ENCODE measurements at places on chromosomes 7 and 10.

DNA sequence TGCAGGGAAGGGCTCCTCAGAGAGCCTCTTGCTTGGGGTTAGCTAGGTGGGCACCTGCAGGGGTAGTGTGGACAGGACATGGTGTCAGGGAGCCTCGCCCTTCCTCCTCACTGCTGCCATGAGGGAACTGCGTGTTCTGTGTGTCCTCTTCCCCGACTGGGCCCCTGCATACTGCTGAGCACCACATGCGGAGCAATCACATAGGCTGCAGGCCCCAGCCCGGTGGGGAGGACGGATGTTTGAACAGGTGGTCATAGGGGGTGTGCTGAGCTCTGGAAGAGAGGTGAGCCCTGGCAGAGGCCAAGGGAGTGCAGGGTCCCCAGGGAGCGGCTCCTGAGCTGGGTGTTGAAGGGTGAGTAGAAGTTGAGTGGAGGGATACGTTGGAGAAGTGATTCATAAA lies 48.3 kb upstream of the ZMIZ2 start:
- DNase-seq = no peak

DNA sequence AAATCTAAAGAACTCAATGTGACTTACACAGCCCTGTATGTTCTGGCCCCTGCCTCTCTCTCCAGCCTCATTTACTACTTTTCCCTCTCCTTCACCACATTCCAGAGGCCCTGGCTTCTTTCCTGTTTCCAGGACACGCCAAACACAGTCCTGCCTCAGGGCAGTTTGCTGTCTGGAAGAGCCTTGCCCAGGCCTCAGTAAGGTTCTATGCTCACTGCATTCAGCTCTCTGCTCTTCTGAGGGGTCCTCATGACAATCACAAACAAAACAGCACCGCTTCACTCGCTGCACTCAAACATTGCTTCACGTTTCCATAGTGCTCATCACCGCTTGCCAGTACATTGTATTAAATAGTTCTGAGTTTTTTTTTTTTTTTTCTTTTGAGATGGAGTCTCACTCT lies 35.1 kb upstream of the GARS1 start:
- DNase-seq = peak; percentile 89

DNA sequence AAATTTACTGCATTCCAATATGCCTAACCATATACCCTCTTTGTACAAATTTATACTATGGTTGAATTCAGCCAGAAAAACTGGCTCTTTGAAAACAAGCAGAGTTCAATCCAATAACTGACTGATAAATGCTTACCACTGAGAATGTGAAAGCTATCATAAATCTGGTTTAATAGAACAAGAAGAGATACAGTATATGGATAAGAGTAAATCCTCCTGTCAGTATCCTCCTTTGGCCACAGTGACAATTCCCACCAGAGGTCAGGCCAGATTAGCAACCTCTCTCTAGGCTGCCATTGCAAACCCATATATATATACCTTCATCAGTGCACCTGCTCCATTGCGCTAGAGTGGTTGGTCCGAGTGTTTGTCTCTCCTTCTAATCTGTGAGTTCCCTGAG lies 647.2 kb downstream of the GRM8 start:
- DNase-seq = no peak

DNA sequence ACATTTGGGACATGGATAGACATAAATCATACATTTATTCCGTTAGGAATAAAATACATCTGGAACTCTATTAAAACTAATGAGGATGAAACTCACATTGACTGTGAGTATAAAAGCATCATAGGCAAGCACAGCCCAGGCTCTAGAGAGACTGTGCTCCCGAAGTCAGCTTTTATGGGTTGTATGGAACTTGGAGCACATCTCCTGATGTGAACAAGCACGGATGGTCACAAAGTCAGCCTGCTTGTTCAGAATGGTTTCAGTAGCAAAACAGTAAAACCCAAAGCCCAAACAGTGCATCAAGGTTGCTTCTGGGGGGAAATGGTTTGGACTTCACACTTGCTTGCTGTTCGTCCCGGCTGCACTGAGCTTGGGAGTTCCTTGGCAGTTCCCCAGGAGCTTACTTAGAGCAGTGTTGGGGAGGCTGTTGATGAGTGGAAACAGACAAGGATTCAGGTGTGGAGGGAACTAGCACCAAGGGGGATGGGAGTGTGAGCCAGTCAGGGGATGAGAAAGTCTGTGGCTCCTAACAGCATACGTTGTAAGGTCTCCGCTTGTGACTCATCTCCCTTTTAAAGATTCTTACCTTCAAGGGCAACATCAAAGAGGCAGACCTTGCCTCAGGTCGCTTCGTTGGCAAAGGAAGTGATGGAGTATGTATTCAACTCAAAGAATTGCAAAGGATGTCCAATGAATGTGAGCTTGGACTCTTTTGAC lies 19.7 kb upstream of the ITGA8 start:
- no peak for DNase-seq

GRCh38 chr10:48470115-48470892 lies 134.6 kb downstream of the ARHGAP22 start:
- peak; percentile 27 for DNase-seq

- DNase-seq = peak; percentile 97
Observed at GRCh38 chr10:112958275-112958995, 8.4 kb downstream of the TCF7L2 start.

DNA sequence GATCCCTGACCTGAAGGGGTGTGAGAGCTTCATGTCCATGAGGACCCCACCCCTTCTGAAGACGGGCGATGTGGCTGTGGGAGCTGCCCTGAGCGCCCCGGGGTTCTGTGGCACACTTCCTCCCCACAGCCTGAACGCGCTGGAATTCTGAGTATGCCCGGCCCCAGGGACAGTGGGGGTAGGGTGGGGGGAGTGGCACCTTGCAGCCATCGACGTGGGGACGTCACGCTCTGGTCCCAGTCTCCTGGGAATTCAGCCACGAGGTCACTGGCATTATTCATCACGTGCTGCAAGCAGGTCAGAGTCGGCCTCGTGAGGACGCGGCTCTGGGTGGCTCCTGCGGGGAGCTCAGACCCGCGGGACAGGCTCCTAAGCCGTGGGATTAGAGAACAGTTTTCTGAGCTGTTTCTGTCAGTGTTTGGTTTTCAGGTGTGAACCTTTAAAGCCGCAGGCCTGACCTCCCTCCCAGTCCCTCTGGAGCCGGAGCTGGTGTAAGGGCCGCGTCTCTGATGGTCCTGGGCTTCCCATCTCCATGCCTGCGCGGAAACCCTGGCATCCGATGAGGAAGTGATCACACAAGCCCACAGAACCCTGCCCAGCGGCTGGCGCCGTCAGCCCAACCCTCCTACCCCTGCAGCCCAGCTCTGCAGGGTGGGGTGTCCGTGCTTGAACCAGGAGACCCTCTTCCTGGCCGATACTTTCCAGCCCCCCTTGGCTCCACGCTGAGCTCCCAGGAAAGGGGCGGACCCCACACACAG lies 16.1 kb downstream of the GPR146 start:
- peak; percentile 63 for DNase-seq

GRCh38 chr7:158609313-158609974 lies 21.8 kb upstream of the PTPRN2 start:
- DNase-seq = no peak

DNA sequence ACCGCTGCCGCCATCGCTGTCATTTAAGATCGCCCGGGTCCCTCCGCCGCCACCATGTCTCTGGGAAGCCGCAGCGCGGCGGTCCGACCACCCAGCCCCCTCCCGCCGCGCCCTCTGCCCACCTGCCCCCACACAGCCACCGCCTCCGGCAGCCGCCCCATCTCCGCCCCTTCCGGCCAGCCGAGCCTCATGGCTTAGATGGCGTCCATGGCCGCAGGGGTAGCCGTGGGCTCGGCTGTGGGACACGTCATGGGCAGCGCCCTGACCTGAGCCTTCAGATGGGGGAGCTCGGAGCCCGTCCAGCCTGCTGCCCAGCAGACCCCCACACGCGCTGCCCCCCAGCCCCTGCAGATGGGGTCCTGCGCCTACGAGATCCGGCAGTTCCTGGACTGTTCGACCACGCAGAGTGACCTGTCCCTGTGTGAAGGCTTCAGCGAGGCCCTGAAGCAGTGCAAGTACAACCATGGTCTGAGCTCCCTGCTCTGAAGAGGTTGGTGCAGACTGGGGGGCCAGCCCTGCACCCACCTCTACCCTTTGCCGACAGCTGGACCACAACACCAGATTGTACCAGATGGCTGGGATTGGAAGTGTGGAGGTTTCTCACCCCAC lies 38.0 kb upstream of the TARP start:
- DNase-seq = no peak

GRCh38 chr10:128972036-128972405 lies 495.0 kb upstream of the MGMT start:
- no peak for DNase-seq

DNA sequence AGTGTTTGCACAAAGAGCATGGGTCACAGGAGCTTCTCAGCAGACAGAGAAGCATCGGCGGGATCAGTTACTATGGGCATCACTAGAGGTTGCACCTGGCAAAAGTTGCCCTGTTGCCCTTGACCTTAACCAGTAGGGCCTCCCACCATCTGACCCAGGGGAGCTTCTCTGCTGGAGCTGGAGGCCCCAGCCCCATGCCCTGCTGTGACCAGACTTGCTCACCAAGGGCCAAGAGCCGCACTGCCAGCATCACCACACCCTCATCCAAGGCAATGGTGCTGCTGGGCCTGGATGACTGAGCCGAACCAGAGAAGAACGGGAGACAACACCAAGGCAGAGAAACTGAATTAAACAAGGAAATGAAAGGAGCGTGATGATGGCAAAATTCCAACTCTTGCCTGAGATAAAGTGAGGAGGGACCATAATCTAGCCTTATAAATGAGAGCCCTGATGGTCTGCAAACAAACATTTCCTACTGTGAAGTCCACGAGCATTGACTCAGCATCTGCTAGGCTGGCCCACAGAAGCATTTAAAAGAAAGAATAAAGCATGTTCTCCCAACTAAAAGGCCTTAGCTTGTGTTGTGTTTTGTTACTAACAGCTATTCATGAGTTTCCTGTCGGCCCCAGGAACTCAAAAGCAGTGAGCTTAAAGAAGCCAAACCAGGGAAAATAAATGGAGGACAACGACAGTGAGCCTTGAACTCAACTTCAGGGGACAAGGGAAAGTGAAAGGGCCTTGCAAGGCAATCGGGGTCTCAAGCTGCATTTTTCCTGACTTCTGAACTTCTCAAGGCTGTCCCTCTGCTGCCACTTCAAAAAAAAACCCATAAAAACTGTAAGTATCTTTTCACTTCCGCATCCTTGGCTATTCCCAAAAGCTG lies 60.4 kb downstream of the AFAP1L2 start:
- no peak for DNase-seq

- no peak for DNase-seq
Observed at GRCh38 chr7:70259502-70259901, 661.2 kb downstream of the AUTS2 start.

DNA sequence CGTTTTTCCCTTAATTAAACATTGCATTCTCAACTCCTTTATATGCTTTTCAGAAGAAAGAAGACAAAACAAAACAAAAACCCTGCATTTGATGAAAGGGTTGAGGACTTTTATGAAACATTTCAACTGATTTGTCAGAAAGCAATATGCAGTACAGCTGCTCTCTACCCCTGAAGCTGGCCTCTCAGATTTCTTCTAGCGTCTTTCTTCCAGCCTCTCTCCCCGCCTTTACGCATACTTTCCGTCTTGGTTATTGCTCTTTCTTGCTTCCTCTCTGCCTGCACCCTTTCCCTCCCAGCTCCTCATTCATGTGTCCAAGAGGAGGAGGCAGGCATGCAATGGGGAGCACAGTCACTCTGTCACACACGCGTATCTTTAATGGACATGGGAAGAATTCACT lies 91.0 kb upstream of the COL1A2 start:
- DNase-seq = peak; percentile 85

- DNase-seq = peak; percentile 4
Observed at GRCh38 chr7:81273601-81274397, 354.9 kb upstream of the SEMA3C start.

- no peak for DNase-seq
Observed at GRCh38 chr7:150463461-150463860, 13.0 kb downstream of the GIMAP8 start.

Data from EH (cell line).